Cardiac fibroblast (primary cell): ENCODE measurements at places on chromosomes 5 and 9.
A peak's percentile ranks its signal among the peaks of the same experiment; 100 is the strongest.

GRCh38 chr5:167064198-167064776, 1227.2 kb upstream of the WWC1 start:
- no peak for DNase-seq

GRCh38 chr5:7690557-7690956, 160.4 kb downstream of the CFAP90 start:
- no peak for DNase-seq

GRCh38 chr5:157072508-157072907, 13.6 kb upstream of the HAVCR1 start:
- DNase-seq, result no peak

- no peak for DNase-seq
Observed at GRCh38 chr5:160357394-160357793, 13.0 kb downstream of the C1QTNF2 start.

DNA sequence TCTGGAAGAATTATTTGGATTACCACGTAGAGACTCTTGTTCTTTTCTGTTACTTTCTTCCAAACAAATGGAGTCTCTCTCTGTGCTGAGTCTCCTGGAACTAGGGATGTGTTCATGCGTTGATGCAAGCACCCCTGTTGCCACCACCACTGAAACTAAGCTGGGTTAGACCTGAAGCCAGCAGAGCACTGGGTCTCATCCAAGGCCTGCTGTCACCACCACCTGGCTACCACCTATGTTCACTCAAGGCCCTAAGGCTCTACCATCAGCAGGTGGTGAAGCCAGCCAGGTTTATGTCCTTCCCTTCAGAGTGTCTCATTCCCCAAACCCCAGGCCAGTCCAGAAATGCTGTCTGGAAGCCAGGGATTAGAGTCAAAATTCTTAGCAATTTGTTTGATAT, 13.3 kb downstream of the RIC1 start:
- DNase-seq, result no peak

DNA sequence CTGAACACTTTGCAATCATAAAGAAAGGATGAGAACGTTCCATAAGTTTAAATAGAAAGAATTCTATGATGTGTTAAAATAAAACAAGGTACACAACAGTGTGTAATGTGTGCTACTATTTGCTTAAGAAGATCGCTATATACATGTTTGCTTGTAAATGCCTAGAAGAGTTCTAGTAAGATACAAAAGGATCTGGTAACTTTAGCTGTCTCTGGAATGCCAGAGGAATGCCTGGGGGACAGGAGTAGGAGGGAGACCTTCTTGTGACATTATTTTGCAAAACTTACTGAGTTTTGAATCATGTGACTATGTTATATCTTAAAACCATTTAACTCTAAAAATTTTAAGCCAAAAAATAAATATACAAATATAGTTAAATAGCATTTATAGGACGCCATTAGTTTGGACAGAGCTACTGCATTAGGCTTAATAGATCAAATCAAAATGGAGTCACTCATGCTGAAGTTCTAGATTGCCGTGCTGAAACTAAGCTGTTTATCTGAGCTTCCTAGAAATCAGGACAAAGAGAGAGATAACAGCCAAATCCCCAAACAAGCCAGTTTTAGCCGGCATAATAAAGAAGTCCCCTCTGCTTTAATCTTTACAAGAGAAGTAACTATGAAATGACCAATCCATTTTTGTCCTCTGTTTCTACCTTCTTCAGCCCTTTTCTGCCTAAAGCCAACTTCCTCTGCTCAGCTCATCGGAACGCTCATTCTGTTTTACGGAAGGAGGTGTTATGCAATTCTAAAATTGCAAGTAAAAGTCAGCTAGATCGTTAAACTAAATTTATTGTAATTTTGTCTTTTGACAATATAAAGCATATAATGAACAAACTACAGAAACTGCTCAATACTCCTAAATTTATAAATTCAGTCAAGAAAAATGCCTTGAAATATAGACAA, 44.8 kb downstream of the LIX1 start:
- DNase-seq, result no peak

- DNase-seq, result no peak
Observed at GRCh38 chr5:161201558-161201957, 345.0 kb downstream of the GABRB2 start.

DNA sequence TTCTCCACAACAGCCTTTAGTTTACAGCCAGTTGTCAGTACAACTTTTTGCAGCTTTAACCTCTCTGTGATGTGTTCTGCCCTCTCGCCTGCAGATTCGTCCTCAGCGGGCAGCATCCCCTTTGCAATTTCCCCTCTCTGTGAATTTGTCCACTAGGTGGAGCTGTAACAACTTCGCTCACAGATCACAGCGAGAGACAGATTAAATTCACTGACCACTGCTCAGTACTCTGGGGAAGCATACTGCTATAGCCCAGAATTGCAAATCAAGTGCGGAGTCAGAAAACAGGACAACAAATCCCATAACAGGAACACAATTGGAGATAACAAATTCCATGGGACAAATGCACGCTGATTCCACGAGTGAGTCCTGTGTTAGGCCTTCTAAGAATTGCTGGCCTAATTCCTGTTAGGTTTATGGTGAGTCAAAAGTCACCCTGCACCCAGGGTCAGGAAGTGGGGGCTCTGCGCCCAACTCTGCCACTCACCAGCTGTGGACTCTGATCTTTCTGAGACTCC, 2124.9 kb downstream of the MAT2B start:
- DNase-seq, result peak; percentile 76

- DNase-seq, result peak; percentile 43
Observed at GRCh38 chr5:1737790-1738405, 61.7 kb downstream of the MRPL36 start.

DNA sequence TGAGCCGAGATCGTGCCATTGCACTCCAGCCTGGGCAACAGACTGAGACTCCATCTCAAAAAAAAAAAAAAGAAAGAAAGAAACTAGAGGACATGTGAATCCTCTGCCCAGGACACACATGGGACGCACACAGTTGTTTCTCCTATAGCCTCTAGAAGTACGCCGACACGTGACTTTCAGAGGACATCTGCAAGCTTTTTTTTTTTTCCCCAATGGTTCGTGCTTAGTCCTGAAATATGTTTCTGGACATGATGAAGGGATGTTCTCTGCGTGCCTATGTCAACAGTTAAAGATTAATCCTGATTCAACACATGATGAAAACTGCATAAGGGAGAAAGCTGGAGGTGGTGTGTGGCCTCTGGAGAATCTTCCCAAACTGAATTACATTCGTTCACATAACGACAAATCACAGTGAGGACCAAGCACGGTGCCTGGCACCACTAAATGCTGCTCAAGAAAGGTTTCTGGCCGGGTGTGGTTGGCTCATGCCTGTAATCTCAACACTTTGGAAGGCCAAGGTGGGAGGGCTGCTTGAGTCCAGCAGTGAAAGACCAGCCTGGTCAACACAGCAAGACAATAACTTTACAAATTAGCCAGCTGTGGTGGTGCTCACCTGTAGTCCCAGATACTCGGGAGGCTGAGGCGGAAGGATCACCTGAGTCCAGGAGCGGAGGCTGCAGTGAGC, 9.8 kb downstream of the COL23A1 start:
- DNase-seq, result no peak

- DNase-seq, result no peak
Observed at GRCh38 chr5:175493260-175493659, 14.9 kb downstream of the SFXN1 start.

DNA sequence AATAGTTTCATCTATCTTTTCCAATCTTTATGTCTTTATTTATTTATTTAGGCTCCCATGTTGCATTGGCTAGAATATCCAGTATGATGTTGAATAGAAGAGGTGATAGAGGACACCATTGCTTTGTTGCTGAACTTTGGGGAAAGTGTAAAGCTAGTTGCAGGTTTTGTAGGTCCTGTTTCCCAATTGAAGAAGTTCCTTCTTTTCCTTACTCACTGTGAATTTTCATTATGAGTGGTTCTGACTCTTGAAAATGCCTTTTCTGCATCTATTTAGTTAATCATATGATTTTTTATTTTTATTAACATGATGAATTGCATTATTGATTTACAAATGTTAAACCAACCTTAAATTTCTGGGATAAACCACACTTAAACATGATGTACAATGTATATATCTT, 58.9 kb upstream of the NR3C1 start:
- no peak for DNase-seq

GRCh38 chr5:126852841-126853271, 75.9 kb downstream of the LMNB1 start:
- DNase-seq, result no peak

DNA sequence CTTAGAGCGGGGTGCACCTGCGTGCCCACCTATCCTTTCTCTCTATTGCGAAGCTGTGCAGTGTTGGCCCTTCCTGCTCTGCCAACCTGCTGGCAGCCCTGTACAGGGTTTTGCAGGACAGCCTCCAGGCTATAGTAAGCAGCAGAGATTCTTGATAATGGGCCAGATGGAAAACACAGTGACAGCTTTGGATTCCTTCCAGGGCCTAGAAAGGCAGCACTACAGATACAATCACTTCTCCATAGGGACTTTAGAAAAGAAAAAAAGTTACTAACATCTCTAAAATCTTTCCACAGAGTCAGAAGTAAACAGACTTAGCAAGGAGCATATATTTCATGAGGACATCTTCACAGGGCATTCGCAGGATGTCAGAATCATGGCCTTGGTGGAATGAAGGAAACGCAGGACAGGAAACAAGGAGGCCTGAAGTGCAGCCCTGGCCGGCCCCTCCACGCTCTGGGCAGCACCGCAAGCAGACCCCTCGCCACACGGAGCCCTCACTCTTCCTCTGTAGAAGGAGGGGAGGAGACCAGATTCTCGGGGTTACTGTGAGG, 172.1 kb upstream of the GAS1 start:
- peak; percentile 96 for DNase-seq

GRCh38 chr9:136671254-136671614, 8.5 kb downstream of the EGFL7 start:
- no peak for DNase-seq

GRCh38 chr5:1765141-1765879, 34.3 kb downstream of the MRPL36 start:
- DNase-seq, result no peak

DNA sequence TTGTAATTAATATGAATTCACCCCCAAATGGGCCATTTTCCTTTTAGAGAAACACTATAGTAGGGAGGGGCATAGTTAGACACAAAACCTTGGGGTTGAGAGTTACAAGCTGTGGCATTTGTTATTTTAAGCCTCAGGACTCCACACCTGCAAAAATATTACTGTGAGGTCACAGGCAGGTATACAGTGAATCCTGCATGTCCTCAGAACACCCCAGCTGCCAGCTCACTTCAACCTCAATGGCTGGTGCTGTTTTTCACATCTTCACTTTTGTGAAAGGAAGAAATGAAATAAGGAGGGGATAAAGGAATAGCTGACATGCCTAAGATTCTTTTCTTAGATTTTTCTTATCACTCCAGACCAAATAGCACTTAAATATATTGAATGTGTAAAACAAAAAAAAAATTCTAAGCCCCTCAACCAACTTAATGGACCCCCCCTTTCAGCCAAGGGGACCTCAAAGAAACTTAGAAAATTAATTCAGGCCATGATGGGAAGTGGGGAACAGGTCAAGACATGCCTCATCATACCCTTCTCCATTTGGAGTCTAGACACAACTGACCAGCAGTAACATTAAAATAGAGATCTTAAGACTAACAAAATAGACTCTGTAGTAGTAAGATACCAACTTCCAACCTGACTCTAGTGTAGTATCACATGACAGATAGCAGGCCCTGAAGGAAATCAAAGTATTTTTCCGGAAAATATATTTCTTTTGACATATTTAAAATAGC, 9.2 kb downstream of the C9orf85 start:
- DNase-seq, result no peak

GRCh38 chr9:91790917-91791316, 159.1 kb downstream of the ROR2 start:
- peak; percentile 17 for DNase-seq
